Right renal pelvis (tissue), 4 donors: ENCODE measurements at places on chromosomes 3 and 15. TPM values are rescaled to one million over a fixed set of nuclear protein-coding genes. Genes with fewer than 3 reads are reported as not detected.

Gene SLMAP
- 44.3 TPM for polyA plus RNA-seq

Gene HRG
- polyA plus RNA-seq, result 3.4 TPM

Gene RLBP1
- polyA plus RNA-seq, result not detected

Gene COX5A
- polyA plus RNA-seq, result 214 TPM

Gene C15orf62
- 2.8 TPM for polyA plus RNA-seq

Gene UROC1
- 0.11 TPM for polyA plus RNA-seq

Gene CRABP1
- 57.5 TPM for polyA plus RNA-seq

Gene ACTRT3
- 4.9 TPM for polyA plus RNA-seq

Gene TM4SF18
- polyA plus RNA-seq, result 32.7 TPM

Gene CNTN3
- 5.9 TPM for polyA plus RNA-seq

Gene ADAMTS9
- 139 TPM for polyA plus RNA-seq

Gene SKOR1
- polyA plus RNA-seq, result 0.44 TPM

Gene SEMA3F
- 76.4 TPM for polyA plus RNA-seq

Gene TF
- 2.6 TPM for polyA plus RNA-seq

Gene LINS1
- 26.0 TPM for polyA plus RNA-seq

Gene SLC12A8
- polyA plus RNA-seq, result 6.3 TPM

- DNase-seq, result no peak
Measured at GRCh38 chr3:61734749-61735686, 173.6 kb downstream of the PTPRG start.

- no peak for DNase-seq
Measured at GRCh38 chr3:25339225-25339624, 88.8 kb upstream of the RARB start.

DNA sequence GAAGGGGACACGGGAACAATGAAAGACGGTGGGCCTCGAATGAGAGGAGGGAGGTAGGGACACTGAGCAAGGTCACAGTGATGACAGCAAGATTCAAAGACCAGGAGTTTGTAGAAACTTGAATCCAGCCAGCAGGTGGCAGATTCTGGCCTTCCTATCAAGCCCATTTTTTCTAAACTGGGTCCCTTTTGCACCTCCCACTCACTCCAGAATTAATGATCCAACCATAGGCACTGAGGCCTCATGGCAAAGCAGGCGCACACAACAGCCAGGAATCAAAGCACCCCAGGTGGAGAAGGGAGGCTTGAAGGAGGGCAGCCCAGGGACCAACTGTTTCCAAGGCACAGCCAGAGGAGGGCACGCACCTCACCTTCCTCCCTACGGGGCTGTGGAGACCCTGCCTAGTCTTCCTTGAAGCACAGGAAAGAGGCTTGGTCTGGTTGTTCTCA, 90.2 kb downstream of the ANP32A start:
- DNase-seq, result peak; percentile 66

- no peak for DNase-seq
Measured at GRCh38 chr3:66910266-66911055, 87.6 kb upstream of the KBTBD8 start.

DNA sequence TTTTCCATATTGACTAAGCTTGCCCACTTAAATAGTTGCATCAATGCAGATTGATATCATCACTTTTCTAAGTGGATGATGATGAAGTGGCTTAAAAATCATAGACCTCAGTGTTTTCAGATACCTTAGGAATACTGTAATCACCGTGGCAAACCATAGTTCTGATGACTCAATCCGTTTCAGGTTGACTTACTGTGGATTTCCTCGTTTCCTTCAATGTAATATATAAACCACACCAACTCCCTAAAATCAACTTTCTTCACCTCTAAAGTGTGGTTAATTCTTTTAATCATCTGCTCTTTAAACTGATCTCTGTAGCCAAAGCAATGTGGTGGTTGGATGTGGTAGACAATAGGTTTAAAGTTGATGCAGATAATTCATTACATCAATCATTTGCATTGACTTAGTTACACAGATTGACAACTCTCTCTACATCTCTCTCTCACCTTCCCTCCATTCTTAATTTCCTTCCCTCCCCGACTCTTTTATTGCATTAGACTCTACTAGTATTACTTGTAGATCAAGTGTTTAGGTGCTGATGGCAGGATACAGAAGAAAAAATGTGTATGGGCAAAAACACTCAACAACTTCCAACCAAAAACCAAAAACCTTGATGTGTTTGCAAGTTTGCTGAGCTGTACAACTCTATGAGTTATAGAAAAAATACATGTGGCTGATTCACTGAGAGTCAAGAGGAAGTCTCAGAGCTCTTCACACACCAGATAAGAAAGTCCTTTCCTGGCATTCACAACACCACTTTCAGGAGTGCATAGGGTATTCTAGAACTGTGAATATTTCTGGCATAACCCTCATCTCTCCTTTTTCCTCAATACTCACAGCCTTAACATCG, 243.5 kb downstream of the NFKBIZ start:
- DNase-seq, result no peak

- no peak for DNase-seq
Measured at GRCh38 chr3:151770956-151771355, 37.2 kb downstream of the AADACL2 start.

DNA sequence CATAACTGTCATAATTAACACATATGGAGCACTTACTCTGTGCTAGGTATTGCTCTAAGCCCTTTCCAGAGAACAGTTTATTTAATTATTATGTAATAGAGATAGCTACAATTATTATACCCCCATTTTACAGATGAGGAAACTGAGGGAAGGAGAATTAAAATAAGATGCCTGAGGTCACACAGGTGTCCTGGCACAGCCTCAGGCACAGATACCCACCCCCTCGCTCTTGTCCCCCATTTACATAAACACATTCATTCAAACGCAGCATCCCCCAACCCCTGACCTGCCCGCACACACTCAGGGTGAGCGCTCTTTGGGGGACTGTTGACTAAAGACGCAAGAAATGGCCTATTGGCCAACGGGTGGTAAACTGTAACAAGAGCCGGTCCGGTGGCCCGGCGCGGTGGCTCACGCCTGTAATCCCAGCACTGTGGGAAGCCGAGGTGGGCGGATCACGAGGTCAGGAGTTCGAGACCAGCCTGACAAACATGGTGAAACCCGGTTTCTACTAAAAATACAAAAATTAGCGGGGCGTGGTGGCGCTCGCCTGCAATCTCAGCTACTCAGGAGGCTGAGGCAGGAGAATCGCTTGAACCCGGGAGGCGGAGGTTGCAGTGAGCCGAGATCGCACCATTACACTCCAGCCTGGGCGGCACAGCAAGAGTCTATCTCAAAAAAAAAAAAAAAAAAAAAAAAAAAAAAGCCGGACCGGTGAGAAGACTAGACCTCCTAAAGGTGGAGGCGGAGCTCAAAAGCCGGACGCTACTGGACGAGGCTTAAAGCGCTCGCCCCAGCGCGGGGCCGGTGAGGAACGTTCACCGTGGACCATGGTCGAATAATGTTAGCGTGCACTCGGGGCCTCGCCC, 1.9 kb upstream of the ISL2 start:
- DNase-seq, result no peak

- no peak for DNase-seq
Measured at GRCh38 chr3:34107669-34108068, 309.2 kb downstream of the PDCD6IP start.

GRCh38 chr3:69696367-69696766, 42.9 kb upstream of the MITF start:
- no peak for DNase-seq

DNA sequence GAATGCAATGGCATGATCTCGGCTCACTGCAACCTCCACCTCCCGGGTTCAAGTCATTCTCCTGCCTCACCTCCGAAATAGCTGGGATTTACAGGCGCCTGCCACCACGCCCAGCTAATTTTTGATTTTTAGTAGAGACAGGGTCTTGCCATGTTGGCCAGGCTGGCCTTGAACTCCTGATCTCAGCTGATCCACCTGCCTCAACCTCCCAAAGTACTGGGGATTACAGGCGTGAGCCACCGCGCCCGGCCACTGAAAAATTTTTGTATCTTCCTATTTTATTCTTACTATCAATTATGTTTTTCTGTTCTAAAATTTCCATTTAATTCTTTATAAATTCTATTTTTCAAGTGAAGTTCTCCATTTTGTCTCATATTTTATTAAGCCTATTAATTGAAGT, 730.4 kb downstream of the EDEM1 start:
- no peak for DNase-seq

GRCh38 chr15:92425578-92426225, 32.0 kb downstream of the ST8SIA2 start:
- DNase-seq, result no peak

DNA sequence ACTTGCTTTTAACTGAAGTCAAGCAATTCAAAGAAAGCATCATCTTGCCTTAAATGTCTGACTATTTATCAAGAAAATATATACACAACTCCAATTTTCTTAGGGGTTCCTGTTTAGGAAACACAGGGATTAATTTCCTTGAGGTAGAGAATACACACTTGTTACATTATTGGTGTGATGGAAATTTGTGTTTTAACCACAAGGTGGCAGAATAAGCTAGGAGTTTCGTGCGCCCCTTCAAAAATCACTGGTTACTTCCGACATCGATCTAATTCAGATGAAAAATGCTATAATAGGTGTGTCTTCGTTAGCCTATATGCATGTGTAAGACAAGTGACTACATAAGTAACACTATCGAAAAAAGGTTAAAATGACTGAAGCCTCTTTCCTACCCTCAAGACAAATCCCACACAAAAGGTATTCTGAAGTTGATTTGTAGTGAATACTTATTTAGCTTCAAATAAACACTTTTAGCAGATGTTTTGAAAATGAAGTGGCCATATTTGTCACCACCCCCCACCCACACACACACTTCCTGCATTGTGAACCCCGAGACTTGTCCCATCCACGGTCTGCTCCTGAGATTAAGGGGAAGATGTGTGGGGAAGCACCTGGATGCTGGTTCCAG, 246.5 kb downstream of the ROBO1 start:
- peak; percentile 32 for DNase-seq

- DNase-seq, result no peak
Measured at GRCh38 chr3:196990601-196991007, 22.0 kb upstream of the PIGZ start.

DNA sequence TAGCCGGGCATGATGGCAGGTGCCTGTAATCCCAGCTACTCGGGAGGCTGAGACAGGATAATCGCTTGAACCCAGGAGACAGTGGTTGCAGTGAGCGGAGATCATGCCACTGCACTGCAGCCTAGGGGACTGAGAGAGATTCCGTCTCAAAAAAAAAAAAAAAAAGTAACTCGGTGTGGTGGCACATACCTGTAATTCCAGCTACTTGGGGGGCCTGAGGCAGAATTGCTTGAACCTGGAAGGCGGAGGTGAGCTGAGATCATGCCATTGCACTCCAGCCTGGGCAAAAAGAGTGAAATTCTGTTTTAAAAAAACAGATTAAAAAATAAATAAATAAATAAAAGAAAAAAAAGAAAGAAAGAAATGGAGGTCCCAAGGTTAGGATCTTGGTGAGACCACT, 6.2 kb upstream of the FLNB start:
- no peak for DNase-seq

DNA sequence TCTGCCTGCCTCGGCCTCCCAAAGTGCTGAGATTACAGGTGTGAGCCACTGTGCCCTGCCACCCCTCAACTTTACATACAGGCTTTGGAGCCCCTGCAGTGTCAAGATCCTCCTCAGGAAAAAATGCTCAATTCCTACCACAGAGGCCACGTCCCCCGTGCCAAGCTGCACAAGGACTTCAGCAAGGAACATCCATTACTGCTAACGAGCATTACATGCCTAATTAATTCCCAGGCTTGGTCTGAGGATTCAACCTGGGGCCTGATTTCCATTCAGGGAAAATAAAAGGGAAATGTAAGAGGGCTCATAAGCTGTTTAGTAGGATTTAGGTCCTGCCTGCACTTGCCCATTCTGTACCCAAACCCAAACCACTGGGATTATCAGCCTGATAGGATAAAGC, 161.4 kb downstream of the RAB11A start:
- no peak for DNase-seq

DNA sequence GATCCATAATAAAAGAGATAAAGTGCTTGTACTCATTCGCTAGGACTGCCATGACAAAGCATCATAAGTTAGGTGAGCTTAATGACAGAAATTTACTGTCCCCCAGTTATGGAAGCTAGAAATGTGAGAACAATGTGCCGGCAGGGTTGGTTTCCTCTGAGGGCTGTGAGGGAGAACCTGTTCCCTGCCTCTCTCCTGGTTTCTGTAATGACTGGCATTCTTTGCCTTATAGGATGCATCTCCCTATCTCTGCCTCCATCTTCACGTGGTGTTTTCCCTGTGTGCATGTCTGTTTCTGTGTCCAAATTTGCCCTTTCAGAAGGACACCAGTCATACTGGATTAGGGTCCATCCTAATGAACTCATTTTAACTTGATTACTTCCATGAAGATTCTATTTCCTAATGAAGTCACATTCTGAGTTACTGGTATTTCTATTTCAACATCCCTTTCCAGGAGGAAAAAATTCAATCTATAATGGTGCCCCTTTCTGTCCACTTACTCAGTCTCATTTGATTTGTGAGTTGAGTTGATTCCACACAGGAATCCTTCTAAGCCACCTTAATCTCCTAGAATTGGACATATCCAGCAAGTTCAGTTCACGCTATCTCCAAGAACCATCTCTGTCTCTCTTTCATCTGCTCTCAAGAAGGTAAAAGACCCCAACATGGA, 71.2 kb upstream of the LIPC start:
- no peak for DNase-seq

DNA sequence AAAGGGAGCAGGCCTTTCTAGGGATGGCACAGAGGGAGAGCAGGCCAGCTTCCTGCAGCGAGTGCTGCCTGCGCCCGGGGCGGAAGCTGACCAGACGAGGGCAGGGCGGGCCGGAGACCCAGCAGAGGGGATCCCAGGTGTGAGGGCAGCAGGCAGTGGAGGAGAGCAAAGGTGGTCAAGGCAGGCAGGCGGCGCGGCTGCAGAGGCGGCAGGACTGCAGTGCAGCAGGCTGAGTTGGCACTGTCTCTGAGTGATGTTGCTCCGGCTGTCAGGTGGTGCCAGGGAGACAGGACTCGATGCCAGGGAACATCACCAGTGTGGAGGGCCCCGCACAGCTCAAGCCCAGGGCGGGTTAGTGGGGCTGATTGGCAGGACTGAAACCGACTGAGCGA, 22.3 kb upstream of the PLXNA1 start:
- no peak for DNase-seq

- no peak for DNase-seq
Measured at GRCh38 chr3:155417119-155417517, 123.6 kb upstream of the STRIT1 start.

- no peak for DNase-seq
Measured at GRCh38 chr3:6771171-6771570, 89.7 kb upstream of the GRM7 start.

DNA sequence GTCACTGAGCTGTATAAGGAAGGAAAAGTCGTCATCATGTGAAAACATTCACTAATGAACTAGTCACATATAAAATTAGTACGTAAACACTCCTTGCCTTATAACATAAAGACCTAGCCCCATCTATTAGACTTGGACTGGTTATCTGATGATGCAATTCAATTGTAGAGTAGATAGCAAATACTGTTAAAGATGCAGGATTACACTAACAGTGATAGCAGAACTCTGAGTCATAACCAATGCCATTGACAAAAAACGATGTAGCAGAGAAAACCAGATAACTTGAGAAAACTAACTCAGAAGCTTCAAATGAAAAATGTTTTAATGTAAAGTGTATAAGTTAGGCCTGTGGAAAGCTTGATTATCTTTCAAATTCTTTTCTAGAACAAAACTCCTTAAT, 132.2 kb downstream of the WDR72 start:
- no peak for DNase-seq
